ENCODE measurements at places on chromosomes 3 and 15.

DNA sequence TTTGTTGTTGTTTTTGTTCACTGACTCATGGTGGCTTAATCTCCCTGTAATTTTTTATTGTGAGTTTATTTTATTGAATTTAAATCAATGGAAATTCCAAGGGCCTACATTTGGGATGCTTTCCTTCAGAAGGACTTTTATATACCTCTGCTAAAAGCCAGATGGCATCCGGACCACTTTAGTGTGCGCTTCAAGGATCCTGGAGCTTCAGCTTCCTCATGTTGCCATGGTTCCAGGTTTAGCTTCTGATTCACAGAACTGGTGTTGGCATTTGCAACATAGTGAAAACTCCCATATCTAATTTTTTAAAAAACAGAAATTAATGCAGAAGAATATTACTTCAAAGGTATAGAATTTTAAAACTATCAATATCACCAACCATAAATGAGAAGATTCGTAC lies 8.5 kb upstream of the HACD2 start:
- DNase-seq: no peak

GRCh38 chr15:36358523-36358922 lies 220.9 kb upstream of the CDIN1 start:
- no peak for DNase-seq

DNA sequence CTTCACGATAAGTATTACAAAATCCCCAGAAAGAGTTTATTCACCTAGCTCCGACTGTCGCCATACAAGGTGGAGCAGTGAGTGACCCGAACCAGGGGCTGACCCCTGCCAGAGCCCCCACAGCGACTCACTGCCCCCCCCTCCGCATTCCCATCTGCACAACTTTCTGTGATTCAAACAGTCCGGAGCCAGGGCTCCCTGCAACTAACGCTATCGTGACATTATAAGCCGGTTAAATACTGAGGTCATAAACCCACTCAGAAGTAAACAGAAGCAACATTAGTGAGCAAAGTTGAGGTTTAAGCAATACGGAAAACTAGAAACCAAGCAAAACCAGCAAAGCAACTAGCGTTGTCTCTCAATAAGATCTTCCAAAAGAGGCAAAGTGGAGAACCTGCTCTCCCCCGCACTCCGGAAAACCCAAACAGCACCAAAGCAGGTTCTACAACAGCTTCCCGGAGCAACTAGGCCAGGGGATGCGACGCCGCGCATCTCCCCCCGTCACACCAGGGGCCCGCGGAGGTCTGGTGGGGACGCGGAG lies 642 bp downstream of the SCAP start:
- no peak for DNase-seq

DNA sequence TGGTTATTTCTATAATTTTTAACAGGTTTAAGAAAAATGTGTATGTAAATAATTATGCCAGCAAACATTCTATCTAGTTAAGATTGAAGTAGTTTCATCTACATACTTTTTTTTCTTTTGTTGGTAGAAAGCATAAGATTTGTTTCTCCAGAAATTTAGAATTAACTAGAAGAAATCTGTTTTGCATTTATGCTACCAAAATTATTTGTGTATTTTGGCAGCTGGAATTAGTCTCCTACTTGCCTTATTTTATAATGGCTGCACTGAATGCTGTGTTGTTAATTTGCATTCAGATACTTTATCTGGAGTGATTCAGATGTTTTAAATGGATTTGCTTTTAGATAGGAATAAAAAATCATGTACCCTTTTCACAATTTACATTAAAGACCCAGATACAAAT lies 100.2 kb upstream of the NAALADL2 start:
- DNase-seq: no peak

DNA sequence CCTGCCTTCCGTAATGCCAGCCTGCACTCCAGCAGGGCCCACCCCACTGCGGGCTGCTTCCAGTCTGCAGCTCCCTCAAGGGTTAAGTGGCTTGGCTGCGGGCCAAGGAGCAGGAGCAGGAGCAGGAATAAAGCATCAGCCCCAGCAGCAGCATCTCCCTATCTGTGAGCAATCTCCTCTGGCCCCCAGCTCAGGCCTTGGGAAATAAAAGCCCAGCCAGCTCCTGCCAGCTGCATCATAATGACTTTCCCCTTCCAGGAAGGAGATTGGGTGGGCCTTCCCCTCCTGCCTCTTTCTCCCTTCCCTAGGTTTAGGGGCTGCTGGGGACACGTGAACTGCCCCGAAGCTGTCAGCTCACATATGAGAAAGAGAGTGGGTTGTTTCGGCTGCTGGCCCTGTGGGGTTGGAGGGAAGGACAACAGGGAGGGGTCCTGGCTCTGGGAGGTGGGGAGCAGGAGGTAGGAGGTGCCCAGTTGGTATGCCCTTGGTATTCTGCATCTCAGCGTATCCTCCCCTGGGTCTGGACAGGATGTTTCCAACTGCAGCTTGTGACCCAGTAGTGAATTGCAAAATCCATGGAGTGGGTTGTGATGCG lies 34.6 kb upstream of the FGD5 start:
- DNase-seq: no peak

DNA sequence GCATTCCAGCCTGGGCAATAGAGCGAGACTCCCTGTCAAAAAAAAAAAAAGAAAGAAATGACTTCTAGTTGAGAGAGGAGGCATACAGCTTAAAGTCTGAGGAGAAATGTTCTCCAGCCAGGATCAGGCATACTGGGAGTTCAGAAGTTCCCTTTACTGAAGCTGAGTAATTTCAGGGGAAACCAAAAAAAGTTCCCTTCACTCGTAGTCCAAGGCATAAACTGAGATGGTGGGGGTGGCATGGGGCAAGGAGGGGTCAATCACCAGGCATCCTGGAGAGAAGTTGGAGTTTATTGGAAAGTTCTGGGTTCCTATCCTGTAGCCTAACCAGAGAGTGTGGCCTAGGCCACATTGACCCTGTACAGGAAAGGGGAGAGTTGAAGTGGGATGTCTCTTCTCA lies 5.9 kb downstream of the GPX1 start:
- DNase-seq: no peak

GRCh38 chr3:104044002-104044401 lies 1322.7 kb upstream of the ALCAM start:
- DNase-seq: no peak

DNA sequence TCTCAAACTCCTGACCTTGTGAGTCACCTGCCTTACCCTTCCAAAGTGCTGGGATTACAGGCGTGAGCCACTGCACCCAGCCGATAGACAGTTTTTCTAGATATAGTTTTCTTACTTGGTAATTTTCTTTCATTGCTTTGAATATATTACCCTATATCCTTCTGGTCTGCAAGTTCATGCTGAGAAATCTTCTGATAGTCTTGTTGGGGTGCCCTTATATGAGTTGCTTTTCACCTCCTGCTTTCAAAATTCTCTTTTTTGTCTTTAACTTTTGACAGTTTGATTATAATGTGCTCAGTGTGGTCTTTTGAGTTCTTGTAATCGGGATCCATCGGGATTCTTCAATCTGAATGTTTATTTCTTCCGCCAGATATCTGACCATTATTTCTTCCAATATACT lies 217.3 kb downstream of the GREM1 start:
- DNase-seq: no peak

- DNase-seq: no peak
These were observed 54.0 kb downstream of the NR1D2 start for GRCh38 chr3:23999012-23999641.

DNA sequence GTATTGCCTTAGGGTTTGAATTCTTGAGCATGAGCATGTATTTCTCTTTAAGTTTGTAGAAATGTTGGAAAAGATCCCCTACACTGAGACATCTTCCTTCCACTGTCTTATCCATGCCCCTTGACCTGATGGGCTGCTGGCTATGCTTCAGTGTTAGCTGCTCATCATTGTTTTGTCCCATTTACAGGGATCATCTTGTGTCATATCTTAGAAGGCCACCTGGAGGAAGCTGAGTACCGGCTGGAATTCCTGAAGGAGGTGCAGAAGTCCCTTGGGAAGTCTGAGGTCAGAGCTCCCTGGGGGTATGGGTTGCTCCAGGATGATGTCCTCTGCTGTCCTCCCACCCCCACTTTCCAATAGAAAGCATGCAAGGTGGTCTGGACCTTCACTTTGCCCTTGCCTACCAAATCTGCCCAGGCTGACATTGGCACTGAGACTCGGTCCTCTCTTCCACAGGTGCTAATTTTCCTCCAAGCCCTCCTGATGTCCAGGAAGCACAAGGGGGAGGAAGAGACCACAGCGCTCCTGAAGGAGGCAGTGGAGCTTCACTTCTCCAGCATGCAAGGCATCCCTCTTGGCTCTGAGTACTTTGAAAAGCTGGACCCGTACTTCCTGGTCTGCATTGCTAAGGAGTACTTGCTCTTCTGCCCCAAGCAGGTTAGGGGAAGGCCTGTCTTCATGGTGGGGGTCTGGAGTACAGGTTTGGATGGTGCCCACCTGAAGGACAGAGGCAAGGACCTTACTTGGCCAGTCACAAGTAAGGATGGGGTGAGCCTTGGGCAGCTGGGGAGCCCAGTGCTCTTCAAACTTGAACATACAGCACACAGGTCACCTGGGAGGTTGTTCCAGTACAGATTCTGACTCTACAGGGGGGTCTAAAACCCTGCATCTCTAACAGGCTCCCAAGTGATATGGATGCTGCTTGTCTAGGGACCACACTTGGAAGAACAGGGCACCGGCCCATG lies 17.7 kb downstream of the TTC21A start:
- DNase-seq: no peak

DNA sequence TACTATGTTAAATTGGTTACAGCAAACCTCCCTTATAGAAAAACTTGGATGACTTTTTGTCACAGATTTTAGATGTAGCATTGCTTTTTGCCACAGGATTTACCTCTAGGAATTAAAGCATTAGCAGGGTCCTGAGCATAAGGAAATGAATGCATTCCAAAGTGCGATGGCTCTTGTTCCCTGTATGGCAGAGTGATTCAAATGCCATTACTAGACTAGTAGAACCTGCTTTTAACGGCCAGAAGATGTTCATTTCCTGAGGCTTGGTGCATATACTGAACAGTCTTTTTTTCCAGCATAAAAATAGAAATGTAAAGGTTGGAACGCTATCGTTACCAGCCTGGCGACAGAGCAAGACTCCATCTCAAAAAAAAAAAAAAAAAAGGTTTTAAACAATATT lies 59.4 kb downstream of the WNT5A start:
- no peak for DNase-seq

DNA sequence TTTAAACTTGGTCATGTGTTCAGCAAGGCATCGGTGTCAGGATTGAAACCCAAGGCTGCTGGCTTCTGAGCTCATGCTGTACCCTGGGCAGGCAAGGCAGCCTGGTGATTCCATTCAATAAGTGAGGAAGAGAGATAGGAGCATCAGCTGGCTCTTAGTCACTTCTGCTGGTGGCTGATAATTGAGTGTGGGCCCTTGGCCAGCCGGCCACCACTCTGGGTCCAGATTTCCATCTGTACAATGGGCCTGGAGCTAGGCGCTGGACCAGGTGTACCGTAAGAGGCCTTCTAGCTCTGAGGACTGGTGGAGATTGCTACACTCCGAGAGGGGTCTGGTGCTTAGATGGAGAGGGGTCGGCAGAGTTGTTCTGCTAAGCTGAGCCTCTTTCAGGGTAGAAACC lies 4.3 kb downstream of the CD276 start:
- DNase-seq: no peak

DNA sequence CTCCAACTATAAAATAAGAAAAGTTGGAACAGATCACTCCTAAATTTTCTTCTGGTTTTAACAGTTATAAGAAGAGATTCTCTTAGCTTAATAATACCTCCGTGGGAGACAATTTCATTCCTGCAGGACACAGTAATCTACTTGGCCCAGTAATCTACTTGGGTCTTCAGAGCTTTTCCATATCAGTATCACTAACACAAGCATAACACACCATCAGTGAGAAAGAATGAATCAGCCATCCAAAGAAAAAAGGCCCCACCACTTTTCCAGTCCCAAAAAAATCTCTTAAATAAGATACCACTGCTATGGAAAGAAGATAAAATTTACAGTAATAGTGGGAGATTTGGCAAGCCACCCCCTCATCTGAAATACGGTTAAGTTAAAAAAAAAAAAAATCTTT lies 20.2 kb downstream of the SIN3A start:
- DNase-seq: no peak

GRCh38 chr3:162295323-162295983 lies 798.8 kb downstream of the OTOL1 start:
- DNase-seq: no peak

DNA sequence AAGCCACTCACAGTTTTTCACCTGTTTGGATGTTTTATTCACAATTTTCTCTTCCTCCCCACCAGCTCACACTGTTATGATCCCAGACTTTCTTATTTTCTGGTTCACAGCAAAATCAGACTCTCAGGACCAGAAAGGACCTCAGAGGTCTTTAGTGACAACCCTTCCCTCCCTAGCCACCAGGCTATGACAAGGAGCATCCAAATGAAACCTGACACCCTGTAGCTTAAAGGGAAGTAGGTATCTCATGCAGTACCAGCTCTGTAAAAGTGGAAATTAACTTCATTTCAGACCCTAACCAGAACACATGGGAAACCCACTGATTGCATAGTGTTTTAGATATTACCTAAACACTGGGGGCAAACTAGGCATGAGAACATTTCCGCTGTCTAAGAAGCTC lies 45.3 kb downstream of the ATP13A5 start:
- no peak for DNase-seq

GRCh38 chr15:64925335-64926330 lies 13.9 kb downstream of the ANKDD1A start:
- no peak for DNase-seq

GRCh38 chr3:15601046-15601398 lies 347 bp downstream of the HACL1 start:
- DNase-seq: no peak

DNA sequence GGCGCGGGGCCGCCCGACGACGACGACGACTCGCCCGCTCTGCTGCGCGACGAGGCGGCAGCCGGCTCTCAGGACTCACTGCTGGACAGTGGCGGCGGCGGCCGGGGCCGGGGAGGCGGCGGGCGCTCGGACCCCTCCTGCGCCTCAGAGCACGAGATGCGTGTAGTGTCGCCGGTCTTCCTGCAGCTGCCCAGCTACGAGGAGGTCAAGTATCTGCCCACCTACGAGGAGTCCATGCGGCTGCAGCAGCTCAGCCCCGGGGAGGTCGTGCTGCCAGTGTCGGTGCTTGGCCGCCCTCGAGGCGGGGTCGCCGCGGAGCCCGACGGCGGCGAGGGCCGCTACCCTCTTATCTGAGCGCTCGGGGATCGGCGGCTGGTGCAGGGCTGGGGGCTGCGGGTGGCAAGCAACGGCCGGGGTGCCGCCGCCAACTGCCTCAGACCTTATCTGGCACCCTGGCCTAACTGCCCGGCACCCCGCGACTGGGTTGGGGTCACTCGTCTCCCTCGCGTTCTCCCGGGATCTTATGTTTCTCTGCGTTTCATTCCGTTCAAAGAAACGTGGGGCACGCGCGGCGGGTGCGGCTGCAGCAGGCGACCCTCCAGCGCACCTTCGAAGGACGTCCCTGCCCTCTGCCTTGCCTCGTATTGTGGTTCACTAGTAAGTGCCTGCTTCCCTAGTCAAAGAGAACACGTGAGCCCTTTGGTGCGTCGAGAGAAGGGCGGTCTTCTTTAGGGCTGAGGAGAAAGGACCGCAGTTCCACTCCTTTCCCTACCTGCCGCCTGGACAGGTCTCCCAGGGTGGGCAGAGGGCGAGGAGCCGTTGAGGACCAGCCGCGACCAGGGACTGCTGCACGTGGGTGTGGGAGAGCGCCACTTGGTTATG lies 1.0 kb downstream of the C3orf80 start:
- no peak for DNase-seq
